ENCODE measurements at places on chromosomes 3 and 15. TPM values are rescaled to one million over a fixed set of nuclear protein-coding genes. Genes with fewer than 3 reads are reported as not detected.

HIGD2B gene
- total RNA-seq, result 0.22 TPM

LRRC34 gene
- total RNA-seq, result 4.3 TPM

TM4SF4 gene
- total RNA-seq, result not detected

C3orf70 gene
- not detected for total RNA-seq

GNAT1 gene
- total RNA-seq, result not detected

All from activated naive CD4-positive, alpha-beta T cell treated with anti-CD3 and anti-CD28 coated beads, Interleukin-2, amount 10 ng/mL, durations not matched to agents 5 hours and 36 hours (primary cell).